ENCODE measurements at places on chromosomes 13 and 19.
A peak's percentile ranks its signal among the peaks of the same experiment; 100 is the strongest.

GRCh38 chr19:310781-311496 is 19.7 kb upstream of the PLPP2 start:
- no peak for DNase-seq

- no peak for DNase-seq
Measured at GRCh38 chr19:2574971-2575630, 99.2 kb downstream of the GADD45B start.

- DNase-seq = no peak
Measured at GRCh38 chr13:95138876-95139585, 162.2 kb downstream of the ABCC4 start.

GRCh38 chr19:11460207-11460606 is 20.6 kb downstream of the ELAVL3 start:
- DNase-seq = no peak

DNA sequence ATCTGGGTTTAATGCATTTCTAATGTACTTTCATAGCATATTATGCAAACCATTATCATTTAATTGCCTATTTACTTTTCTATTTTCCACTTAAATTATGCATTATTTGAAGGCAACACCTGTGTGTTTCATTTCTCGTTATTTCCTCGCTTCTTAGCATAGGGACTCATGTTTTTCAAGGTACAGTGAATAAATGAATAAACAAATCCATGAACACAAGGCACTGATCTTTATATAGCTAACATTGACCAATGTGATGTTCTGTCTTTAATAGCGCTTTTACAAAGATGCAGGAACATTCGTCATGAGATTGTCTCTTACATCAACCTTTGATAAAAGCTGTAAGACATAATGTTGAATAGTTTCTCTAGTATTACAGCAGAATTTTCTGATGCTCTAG is 121.2 kb downstream of the B3GLCT start:
- no peak for DNase-seq

- DNase-seq = peak; percentile 49
Measured at GRCh38 chr13:52162279-52163101, 3.1 kb upstream of the NEK3 start.

- no peak for DNase-seq
Measured at GRCh38 chr13:71481046-71481445, 386.0 kb downstream of the DACH1 start.

DNA sequence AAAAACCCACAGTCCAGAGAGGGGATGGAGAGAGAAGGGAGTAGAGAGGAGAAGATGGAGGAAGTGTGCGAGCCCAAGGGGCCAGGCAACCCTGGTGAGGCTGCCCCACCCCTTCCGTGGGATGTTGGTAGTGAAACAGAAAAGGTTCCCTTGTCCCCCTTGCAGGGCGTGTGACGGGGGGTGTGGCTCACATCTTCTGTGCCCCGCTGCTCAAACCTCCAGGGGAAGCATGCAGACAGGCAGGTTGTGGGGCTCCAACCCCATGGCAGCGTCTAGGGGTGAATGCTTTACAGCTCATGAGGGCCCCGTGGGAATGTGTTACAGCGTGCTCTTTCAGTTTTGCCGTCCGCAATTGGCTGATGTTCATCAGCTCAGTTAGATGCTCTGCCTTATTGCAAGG is 14.7 kb upstream of the EVI5L start:
- DNase-seq = no peak

DNA sequence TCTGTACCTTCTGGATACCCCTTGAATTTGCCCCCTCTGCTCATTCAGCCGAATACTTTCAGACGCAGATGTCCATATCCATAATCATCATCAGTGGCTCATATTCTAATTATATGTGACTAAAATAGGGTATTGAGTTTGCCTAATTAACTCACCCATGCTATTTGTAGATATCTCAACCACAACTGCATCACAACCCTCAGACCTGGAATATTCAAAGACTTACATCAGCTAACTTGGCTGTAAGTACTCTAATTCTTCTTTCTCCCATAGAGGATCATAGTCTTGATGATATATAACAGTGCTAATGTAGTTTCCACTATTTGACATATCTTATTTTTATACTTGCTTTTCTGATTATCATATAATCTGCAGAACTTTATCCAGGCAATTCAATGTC is 35.8 kb downstream of the RXFP2 start:
- no peak for DNase-seq

DNA sequence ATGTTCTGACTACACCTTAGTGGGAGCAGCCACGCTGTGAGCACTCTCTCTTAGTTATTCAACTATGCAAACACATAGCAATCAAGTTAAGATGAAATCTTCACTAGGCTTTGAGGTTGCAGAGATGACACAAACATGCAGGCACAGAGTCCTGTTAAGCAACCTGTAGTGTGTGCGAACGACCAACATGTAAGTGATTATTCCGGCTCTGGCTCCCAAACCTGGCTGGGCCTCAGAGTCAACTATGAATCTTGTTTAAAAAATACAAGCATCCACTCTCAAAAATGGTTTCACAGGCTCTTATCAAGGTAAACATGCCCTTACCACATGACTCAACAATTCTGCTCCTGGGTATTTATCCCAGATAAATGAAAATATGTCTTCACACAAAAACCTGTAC is 91.4 kb downstream of the IRS2 start:
- no peak for DNase-seq

GRCh38 chr19:21269813-21270212 is 59.4 kb downstream of the ZNF708 start:
- no peak for DNase-seq

DNA sequence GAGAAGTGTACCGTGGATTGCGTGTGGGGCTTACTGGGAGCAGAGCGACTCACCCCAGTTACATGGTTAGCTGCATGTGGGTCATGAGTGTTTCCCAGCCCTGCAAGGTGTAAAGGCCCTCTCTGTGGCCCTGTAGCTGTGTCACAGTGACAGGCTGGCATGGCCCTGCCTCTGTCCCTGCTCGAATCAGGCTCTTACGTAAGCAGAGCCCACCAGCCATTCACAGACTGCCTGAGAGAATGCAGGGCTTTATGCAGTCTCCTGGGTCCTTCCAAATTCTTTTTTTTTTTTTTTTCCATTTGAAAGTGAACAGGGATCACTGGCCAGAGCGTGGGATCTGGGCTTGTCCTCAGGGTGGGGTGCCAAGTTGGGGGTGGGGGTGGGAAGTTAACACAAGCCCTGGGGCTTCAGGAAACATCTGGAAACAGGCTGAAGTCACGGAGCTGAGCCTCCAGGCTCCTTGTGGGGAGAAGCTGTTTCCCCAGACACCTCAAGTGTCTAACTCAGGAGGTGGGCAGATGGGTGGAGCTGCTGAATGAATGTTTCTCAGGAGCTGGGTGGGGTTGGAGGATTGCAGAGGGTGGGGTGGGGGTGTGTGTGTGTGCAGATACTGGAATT is 13.4 kb downstream of the TECR start:
- DNase-seq = peak; percentile 64

GRCh38 chr13:40579535-40579934 is 86.9 kb downstream of the FOXO1 start:
- no peak for DNase-seq

- peak; percentile 81 for DNase-seq
Measured at GRCh38 chr13:45142440-45143345, 22.4 kb downstream of the GTF2F2 start.

- DNase-seq = peak; percentile 58
Measured at GRCh38 chr19:5968431-5969373, 9.2 kb downstream of the RANBP3 start.

DNA sequence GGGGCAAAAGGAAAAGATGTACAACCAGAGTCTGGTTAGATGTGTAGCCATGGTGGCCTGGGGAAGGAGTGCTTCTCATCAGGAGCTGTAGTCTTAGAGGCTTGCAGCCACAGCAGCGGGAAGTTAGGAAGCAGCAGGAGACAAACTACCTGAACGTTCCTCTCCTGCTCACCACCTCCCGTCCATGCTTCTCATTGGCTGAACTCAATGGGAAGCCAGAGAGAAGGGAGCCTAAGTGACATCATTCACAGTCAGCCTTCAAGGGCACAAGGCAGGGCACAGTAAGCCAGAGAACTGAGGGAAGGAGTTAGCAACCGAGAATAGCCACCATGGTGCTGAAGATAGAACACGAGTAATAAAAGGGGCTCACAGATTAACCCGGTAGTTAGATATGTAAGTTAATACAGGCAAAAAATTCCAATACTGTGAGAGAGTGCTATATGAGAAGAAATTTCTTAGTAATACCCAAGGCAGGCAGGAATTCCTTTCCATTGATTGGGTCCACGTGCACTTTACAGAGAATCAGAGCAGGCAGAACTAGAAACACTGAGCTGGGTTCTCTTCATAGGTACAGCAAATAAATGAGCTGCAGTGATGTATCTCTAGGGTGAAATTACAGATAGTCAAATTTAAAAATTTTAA is 391.5 kb upstream of the DACH1 start:
- DNase-seq = no peak

DNA sequence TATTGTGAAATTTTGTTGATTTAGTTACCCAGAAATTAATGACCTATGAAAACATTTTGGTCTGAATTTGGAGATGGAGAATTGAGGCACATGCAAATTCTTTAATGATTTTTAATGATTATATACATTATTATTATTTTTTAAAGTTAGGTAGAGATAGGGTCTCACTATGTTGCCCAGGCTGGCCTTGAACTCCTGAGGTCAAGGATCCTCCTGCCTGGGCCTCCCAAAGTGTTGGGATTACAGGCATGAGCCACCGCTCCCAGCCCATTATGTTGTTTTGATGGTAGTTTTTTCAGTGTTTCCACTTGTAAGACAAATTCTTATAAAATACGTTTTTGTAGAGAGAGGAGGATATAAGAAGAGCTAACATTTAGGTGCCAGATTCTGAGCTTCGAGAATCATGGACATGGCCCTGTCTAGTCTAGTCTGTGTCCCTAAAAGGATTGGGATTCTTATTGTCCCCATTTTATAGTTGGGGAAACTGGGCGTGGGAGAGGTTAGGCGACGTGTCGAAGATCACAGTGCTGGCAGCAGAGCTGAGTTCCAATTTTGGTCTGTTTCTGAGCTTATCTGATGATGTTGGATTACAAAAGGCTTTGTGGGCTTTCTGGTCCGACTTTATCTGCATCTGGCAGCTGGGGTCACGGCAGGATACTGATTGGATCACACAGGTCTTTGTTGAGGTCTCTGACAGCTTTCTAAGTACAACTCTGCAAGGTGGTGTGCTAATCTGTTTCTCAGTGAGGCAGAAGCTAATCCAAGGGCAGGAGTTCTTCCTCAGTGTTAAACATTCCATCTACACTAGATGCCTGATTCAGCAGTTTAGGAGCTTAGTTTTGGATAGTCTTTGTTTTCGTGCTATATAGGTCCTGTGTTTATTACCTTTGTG is 7.5 kb upstream of the WDR88 start:
- DNase-seq = no peak

- no peak for DNase-seq
Measured at GRCh38 chr19:13993590-13994300, 12.4 kb downstream of the RFX1 start.

- peak; percentile 63 for DNase-seq
Measured at GRCh38 chr13:99354371-99354951, 47.3 kb upstream of the GPR183 start.

DNA sequence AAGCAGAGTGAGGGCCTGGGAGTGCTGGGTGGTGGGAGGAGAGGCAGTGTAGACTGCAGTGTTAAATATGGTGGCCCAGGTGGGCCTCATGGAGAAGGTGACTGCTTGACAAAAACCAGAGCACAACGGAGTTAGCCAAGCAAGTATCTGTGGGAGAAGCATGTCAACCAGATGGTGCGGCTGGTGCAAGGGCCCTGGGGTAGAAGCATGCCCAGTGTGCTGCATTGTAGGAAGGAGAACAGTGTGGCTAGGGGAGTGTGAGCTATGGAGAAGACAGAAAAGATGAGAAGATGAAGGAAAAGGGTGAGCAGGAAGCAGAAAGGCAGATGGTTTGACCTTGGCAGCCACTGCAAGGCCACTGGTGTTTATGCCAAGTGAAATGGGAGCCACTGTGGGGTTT is 2.2 kb upstream of the VSTM2B start:
- DNase-seq = no peak

DNA sequence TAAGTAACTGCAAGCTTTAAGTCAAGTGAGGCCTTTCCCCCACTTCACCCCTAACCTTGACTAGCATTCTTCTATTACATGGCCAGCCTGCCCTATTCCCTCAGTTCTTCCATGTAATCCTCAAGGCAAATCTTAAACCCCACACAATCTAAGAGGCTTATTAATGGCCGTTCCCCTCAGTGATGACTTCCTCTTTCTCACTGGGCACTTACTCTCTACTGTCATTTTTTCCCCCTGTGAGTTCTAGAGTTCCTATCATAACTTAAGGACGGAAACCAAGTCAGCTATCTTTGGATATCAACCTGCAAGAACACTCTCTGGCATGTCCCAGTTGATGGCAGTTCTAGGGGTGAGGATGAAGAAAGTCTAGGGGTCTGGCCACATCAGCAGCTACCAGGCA is 131.2 kb downstream of the DCLK1 start:
- DNase-seq = no peak

DNA sequence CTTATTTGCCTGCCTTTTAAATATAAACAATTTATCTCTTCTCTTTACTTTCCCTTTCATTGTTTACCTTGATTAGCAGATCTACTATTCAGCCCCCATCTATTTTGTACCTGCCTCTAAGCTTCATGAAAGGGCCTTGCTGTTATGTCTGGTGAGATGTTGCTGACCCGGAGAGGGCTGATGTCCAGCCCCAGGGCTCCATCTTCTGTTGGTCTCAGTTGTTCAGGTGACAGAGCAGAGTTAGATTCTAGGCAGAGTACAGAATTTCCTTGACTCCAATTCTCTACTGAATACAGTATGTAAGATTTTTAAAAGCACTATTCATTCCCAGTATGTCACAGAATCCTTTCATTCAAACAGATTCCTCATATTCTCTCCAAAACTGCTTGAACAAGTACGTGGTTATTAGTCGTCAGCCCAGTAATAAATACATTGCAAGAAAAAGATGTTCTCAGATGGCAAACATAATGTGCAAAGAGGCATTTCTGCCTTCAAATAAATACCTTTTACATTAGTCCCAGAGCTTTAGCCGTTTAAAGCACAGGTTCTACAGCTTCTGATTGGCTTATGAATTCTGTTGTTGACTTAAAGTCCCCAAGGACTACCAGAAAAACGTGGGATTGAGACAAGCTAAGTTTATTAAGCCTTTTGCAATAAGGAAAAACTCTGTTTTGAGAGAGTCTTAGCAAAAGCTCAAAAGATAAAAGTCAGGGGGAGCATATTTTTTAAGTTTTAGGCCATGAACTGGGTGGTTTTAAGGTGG is 159.1 kb downstream of the GPC5 start:
- DNase-seq = no peak

DNA sequence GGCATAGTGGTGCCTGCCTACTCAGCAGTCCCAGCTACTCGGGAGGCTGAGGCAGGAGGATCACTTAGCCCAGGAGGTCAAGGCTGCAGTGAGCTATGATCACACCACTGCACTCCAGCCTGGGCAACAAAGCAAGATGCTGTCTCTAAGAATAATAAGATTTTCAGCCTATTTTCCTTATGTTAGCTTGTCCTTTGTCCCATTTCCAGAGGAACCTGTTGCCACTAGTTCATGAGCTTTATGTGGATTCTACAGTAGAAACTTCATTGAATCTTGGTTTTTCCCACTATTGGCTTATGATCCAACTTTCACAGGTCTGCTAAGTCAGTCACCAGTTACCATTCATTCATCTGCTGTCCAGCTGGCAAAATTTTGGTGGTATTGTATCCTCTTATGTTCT is 18.2 kb downstream of the FFAR2 start:
- DNase-seq = no peak

Measured in mammary epithelial cell (primary cell).